Neural progenitor cell (in vitro differentiated cells): ENCODE measurements at places on chromosomes 2 and 18. TPM values are rescaled to one million over a fixed set of nuclear protein-coding genes. Genes with fewer than 3 reads are reported as not detected.

DNA sequence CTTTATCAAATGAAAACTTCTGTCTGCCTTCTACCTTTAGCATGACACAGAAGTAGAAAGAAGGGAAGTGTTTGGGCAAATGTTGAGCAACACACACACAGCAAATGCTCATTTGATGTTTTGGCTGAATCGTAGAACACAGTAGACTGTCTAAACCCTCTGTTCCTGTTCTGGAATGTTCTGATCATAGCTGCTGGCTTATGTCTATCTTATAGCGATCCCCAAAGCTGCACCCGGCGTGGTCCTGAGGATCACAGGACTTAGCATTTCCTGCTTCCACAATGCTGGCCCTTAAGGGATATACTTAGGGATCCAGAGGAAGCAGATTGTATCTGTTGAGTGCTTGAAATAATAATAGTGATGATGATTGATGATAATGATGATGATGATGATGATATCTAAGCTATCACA is 15.2 kb downstream of the GNLY start:
- DNase-seq: no peak

DNA sequence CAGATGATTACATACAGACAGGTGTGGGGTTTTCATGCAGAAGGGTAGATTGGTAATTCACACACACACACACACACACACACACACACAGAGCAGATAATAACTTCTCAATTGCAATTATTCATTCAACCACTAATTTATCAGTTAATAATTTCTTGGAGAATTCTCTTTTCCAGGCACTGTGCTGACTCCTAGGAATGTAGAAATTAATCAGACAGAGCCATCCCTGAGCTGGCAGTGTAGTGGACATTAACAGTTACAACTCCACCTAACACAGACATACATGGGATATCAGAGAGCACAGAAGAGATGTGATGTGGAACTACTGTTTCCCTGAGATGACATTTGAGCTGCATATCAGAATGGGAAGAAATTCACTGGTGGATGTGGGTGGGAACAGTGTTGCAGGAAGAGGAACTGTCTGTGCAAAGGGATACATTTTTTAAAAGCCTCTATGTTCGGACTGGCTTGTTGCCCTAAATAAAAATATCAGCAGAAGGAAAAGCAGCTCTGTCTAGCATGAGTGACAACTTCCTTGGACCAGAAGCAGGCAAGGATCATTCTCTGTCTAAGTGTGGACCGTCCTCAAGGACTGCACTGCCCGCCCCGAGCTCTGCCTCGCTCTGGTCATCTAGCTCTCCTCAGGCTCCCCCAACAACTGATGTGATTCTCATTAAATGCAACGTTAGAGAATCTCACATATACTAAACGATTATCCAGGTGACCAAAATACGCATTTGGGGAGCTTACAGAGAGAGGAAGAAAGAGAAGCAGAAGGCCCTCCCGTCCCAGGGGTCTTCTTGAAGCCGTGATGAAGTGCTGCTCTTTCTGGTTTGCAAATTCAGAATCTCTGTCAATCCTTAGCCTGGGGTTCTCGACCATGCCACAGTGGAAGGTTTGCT is 173.4 kb upstream of the TRIB2 start:
- no peak for DNase-seq

GRCh38 chr18:80196528-80197320 is 50.6 kb downstream of the PARD6G start:
- DNase-seq: peak; percentile 74

- DNase-seq: no peak
Observed at GRCh38 chr2:226426292-226426736, 373.3 kb downstream of the IRS1 start.

DNA sequence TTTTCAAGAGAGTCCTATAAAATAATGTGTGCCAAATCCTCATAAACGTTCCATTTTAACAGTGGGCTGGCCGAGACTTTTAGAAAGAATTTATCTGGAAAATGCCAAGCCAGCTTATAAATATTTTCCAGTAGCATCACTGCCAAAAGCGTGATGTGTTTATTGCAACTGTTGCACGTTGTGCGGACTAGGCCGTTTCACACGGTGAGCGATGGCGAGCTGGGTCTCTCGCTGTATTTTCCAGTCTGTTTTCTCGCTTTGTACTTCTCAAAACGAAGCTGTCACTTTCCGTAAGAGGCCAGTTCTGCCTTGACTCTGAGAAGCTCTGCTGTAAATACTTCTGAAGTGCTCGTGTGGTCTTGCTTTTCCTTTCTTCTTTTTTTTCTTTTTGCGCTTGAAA is 65.0 kb upstream of the ZNF236 start:
- DNase-seq: no peak

- DNase-seq: no peak
Observed at GRCh38 chr2:238286987-238287736, 1.2 kb downstream of the PER2 start.

DNA sequence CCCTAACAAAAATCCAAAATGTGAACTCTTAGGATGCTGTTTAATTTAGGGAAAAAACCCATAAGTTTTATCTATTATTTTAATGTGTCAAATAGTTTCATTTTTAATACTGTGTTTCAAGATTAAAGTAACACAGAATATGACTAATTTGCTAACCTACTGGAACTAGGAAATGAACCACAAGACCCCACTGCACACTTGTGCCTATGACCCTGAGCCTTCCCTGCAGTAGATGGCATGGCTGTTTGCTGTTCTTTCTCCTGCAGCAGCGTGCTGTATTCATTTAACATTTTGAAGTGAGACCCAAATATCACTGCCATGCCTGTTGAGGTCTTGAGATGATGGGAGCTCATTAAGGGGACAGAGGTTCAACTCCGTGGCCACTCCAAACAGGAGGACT is 565.2 kb upstream of the NRP2 start:
- no peak for DNase-seq

The GALNT5 gene
- total RNA-seq: 0.03 TPM in 1 of 2 replicates, not detected in the other
